ENCODE measurements at places on chromosomes 13 and 19.

DNA sequence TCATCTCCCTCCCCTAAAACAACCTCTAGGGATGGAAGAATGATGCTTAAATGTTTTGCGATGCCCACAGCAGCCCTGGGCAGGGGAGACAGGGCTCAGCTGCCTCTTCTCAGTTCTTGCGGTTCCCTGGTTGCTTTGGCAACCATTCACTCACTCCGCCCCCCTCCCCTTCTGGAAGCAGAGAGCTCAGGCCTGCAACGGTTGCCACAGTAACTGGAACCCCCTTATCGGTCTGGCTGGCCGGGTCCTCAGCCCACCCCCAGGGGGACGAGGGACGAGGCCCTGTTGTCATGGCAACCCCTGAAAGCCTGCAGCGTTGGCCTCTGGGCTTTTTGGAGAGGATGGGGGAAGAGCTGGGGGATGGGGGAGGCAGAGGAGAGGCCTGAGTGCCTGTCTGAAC is 19.5 kb downstream of the NOVA2 start:
- no peak for DNase-seq
- H3K36me3 ChIP-seq: no peaks in the 10 kb centered on the region
- no peak overlapping the region for H3K27ac ChIP-seq
- H3K4me1 ChIP-seq: peaks cover 14% of the 10 kb centered on the region

GRCh38 chr13:61276401-61276800 is 139.2 kb downstream of the PCDH20 start:
- H3K27me3 ChIP-seq: no peaks in the 10 kb centered on the region
- no peak overlapping the region for H3K27ac ChIP-seq
- H3K36me3 ChIP-seq: no peaks in the 10 kb centered on the region
- DNase-seq: no peak

DNA sequence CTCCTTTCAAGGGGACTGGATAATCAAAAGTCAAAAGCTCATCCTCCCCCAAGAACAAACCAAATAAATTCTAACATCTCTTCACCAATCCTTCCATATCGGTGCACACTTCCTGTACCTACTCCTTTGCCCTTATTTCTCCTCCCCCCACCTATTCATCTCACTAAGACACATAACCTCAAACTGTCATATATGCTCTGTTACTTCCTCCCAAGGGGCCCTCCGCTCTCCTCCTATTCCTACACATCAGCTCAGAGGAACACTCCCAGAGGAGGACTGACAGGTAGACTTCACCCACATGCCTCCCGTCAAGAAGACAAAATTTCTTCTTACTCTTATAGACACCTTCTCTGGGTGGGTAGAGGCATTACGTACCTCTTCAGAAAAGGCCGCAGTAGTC is 48.1 kb downstream of the ZNF93 start:
- no peak overlapping the region for H3K27ac ChIP-seq
- DNase-seq: no peak
- H3K36me3 ChIP-seq: no peaks in the 10 kb centered on the region
- H3K4me3 ChIP-seq: no peak overlapping the region

DNA sequence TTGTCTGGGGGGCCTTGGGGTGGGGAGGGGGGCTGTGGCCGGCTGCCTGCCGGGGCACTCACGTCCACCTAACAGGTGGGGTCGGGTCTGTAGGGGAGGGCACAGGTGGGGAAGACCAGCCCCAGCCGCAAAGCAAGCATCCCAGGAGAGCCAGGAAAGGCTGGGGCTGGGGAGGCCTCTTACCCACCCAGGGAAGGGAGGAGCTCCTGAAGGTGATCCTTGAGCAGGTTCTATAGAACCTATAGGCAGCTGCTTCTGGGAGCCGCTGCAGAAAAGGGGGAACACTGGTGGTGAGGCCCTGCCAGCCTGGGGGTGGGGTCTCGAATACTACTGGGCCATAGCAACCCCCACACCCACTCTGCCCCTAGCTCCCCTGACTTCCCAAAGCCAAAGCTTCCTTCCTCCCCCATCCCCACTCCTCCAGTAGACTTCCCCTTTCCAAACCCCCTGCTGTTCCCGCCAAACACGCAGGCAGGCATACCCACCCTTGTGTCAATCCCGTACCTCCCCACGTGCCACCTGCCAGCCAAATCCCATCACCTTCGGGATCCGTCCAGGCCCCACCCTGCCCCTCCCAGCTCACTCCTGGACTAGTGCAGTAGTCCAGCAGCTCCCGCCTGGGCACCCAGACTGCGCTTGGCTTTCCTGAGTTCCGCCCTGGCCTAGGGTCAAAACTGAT is 5.6 kb downstream of the KLF16 start:
- peaks cover 5% of the 10 kb centered on the region for H3K36me3 ChIP-seq
- H3K27me3 ChIP-seq: no peaks in the 10 kb centered on the region
- peak overlapping the region; percentile 52 for H3K4me3 ChIP-seq
- no peak for DNase-seq

DNA sequence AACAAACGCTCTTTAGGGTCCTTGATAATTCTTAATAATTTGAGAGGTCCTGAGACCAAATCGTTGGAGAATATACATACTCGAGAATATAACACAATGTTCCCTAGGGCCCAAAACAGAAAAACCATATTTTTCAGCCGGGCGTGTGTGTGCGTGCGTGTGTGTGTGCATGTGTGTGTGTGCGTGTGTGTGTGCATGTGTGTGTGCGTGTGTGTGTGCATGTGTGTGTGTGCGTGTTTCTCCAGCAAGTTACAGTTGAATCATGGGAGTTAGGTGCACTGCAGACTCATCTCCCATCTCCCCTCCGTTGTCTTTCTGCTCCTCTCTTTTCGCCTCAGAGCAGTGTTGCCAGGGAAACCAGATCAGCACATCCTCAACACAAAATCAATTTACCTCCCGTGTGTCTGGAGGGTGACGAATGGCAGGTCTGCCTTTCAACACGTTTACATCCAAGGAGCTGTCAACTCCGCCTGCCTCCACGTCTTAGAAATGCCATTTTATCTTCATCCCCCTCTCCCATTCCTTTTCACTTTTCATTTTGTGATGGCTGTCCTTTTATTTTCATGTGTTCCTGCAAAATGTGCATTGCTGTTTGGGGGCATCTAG is 8.3 kb upstream of the PNMA8B start:
- H3K4me3 ChIP-seq: no peak overlapping the region
- no peak for DNase-seq
- H3K27ac ChIP-seq: no peak overlapping the region

DNA sequence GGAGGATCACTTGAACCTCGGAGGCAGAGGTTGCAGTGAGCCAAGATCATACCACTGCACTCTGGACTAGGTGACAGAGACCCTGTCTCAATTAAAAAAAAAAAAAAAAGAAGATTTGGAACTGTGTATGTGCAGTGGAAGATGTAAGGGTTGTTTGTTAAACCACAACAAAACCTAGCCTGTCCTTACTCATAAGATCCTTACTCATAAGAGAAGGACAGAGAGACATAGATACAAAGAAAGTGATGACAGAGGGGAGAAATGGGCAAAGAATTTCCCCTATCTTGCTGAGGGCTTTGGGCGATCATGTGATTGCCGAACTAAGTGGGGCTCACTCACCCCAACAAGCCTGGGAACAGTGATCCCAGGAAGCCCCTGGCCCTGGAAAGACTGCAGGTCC is 7.9 kb downstream of the ITPKC start:
- no peak for DNase-seq
- H3K4me3 ChIP-seq: no peak overlapping the region
- H3K36me3 ChIP-seq: peaks cover 56% of the 10 kb centered on the region
- no peaks in the 10 kb centered on the region for H3K27me3 ChIP-seq
- peak overlapping the region; percentile 49 for H3K27ac ChIP-seq

- DNase-seq: no peak
- H3K4me1 ChIP-seq: peaks cover 44% of the 10 kb centered on the region
- H3K4me3 ChIP-seq: no peak overlapping the region
- peak overlapping the region; percentile 48 for H3K27ac ChIP-seq
- H3K27me3 ChIP-seq: no peaks in the 10 kb centered on the region
These were observed 7.5 kb downstream of the RPL21 start for GRCh38 chr13:27258637-27259386.

- H3K27ac ChIP-seq: no peak overlapping the region
- H3K4me3 ChIP-seq: no peak overlapping the region
- H3K27me3 ChIP-seq: no peaks in the 10 kb centered on the region
- no peak for DNase-seq
- H3K4me1 ChIP-seq: no peaks in the 10 kb centered on the region
- H3K36me3 ChIP-seq: peaks cover 12% of the 10 kb centered on the region
These were observed 18.8 kb downstream of the MTRF1 start for GRCh38 chr13:41244556-41244955.

DNA sequence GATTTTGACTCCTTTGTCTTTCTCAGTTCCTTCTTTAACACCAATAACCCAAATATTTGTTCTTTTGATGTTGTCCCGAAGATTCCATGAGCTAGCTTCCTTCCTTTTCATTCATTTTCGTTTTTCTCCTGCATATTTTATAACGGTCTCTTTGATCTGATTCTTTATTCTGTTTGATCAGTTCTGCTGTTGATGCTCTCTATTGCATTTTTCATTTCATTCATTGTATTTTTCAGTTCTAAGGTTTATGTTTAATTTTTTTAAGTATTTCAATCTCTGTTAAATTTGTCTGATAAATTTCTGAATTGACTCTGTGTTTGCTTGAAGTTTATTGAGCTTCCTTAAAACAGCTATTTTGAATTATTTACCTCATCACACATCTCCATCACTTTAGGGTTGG is 68.4 kb upstream of the LRCH1 start:
- no peak for DNase-seq
- H3K27ac ChIP-seq: no peak overlapping the region
- no peaks in the 10 kb centered on the region for H3K27me3 ChIP-seq
- peaks cover 4% of the 10 kb centered on the region for H3K36me3 ChIP-seq
- H3K4me1 ChIP-seq: no peaks in the 10 kb centered on the region

- H3K27ac ChIP-seq: peak overlapping the region; percentile 53
- H3K4me3 ChIP-seq: peak overlapping the region; percentile 59
- H3K36me3 ChIP-seq: peaks cover 5% of the 10 kb centered on the region
These were observed 616 bp downstream of the PINLYP start for GRCh38 chr19:43575955-43576878.

- no peak for DNase-seq
- peaks cover 3% of the 10 kb centered on the region for H3K4me1 ChIP-seq
- H3K27me3 ChIP-seq: peaks cover 10% of the 10 kb centered on the region
- no peak overlapping the region for H3K4me3 ChIP-seq
These were observed 4.9 kb upstream of the C2CD4C start for GRCh38 chr19:413756-414420.

- peaks cover 15% of the 10 kb centered on the region for H3K4me1 ChIP-seq
- peak overlapping the region; percentile 94 for H3K4me3 ChIP-seq
- peaks cover 24% of the 10 kb centered on the region for H3K36me3 ChIP-seq
These were observed 37.0 kb downstream of the SKA3 start for GRCh38 chr13:21139374-21139773.

GRCh38 chr13:60261432-60262351 is 98.0 kb upstream of the DIAPH3 start:
- H3K27ac ChIP-seq: no peak overlapping the region
- DNase-seq: no peak
- H3K4me3 ChIP-seq: no peak overlapping the region
- H3K36me3 ChIP-seq: no peaks in the 10 kb centered on the region

GRCh38 chr19:18932216-18932841 is 8.7 kb downstream of the HOMER3 start:
- peak overlapping the region; percentile 74 for H3K4me3 ChIP-seq
- DNase-seq: peak; percentile 66
- peaks cover 4% of the 10 kb centered on the region for H3K36me3 ChIP-seq
- no peak overlapping the region for H3K27ac ChIP-seq

DNA sequence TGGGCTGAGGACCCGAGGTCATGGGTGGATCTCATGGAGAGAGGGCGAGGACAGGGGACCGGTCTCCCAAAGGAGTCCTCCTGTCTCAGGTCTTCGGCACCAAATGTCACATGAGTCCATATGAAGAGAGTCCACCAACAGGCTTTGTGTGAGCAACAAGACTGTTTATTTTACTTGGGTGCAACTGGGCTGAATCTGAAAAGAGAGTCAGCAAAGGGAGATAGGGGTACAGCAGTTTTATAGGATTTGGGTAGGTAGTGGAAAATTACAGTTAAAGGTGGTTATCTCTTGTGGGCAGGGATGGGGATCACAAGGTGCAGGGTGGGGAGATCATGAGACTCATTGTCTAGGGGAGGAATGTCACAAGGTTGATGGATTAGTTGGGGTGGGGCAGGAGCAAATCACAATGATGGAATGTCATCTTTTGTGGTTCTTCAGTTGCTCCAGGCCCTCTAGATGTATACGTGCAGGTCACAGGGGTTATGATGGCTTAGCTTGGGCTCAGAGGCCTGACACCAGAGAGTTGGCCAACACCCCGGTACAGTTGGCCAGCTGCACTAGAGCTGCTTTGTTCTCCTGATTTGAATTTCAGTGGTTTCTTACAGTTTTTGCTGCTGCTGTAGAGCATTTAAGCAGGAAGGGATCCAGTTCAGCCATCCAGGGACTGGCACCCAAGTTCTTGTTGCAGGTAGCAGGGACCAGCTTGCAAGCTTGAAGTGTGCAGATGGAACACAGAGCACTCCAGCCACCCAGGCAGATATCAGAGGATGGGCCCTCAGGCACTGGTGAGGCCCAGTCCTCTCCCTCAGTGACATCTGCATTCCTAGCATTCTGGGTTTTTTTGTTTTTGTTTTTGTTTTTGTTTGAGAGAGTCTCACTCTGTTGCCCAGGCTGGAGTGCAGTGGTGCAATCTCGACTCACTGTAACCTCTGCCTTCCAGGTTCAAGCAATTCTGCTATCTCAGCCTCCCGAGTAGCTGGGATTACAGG is 26.4 kb upstream of the IGFL1 start:
- no peak for DNase-seq
- peaks cover 27% of the 10 kb centered on the region for H3K27me3 ChIP-seq
- H3K4me3 ChIP-seq: no peak overlapping the region
- H3K27ac ChIP-seq: no peak overlapping the region
- no peaks in the 10 kb centered on the region for H3K36me3 ChIP-seq
- H3K4me1 ChIP-seq: no peaks in the 10 kb centered on the region

DNA sequence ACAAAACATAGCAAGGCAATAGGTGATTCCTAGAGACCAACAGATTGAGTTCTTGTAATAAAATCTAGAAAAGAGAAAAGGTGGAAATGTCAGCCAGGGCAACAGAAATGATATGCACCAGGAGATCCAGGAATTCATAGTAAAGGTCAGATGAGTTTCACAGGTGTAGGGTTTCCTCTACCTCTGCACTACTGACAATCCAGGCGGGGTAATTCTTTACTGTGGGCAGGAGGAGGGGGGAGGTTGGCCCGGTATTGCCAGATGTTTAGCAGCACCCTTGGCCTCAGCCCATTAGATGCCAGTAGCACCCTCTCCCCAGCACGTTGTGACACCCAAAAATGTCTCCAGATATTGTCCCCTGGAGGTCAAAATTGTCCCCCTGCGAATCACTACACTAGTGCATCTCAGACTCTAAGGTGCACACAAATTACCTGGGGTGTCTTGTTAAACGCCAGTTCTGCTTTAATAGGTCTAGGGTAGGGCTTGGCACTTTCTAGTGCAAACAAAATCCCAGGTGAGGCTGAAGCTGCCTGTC is 3.5 kb upstream of the UBAC2 start:
- H3K4me3 ChIP-seq: no peak overlapping the region
- no peaks in the 10 kb centered on the region for H3K27me3 ChIP-seq
- DNase-seq: no peak
- peaks cover 17% of the 10 kb centered on the region for H3K36me3 ChIP-seq
- peaks cover 22% of the 10 kb centered on the region for H3K4me1 ChIP-seq
- no peak overlapping the region for H3K27ac ChIP-seq

GRCh38 chr13:107678075-107678689 is 537.2 kb downstream of the LIG4 start:
- DNase-seq: no peak
- no peak overlapping the region for H3K27ac ChIP-seq
- H3K4me1 ChIP-seq: no peaks in the 10 kb centered on the region
- no peak overlapping the region for H3K4me3 ChIP-seq
- no peaks in the 10 kb centered on the region for H3K36me3 ChIP-seq

- DNase-seq: no peak
- no peak overlapping the region for H3K27ac ChIP-seq
- H3K27me3 ChIP-seq: peaks cover 7% of the 10 kb centered on the region
- no peaks in the 10 kb centered on the region for H3K4me1 ChIP-seq
- no peak overlapping the region for H3K4me3 ChIP-seq
These were observed 70.7 kb downstream of the SPACA7 start for GRCh38 chr13:112446867-112447266.
